ENCODE measurements at places on chromosomes 5 and 9.
A peak's percentile ranks its signal among the peaks of the same experiment; 100 is the strongest.

DNA sequence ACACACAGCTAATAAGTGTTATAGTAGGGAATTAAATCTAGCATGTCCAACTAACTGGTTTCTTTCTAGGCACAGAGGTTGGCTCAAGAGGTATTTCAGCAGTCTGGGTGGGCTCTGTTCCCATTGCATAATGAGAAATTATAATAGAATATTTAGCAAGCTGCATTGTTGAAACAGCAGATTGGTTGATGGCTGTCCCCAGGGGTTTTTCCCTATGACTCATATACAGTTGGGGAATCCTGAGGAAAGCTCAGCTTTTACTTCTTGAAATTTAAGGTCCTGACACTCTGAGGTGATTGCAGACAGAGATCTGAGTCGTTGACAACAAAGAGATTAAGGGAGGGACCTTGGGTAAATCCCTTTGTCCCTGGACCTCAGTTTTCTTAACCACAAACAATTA lies 38.3 kb upstream of the TNFSF8 start:
- peak; percentile 86 for DNase-seq

DNA sequence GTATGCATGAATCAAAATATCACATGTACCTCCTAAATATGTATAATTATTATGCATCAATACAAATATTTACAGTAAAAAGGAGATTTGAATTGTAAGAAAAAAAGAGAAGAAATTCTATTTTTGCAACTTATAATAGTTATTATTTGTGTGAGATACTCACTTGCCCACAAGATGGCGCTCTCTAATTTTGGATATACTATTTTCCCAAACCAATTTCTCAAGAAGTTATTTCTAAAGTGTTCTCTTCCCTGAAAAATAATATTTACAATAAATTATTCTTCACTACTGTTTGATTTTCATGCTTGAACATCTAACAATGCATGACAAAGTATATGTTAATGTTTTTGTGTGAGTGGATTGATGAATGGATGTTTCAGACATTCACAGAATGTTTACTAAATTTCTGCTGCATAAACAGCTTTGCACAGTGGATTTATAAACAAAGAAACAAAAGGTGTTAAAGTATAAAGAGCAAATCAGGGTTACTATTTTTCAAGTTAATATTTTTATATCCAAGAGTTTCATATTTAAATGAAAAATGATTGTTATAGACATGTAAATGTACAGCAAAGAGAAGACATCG lies 503.4 kb downstream of the PDE4D start:
- peak; percentile 50 for DNase-seq

GRCh38 chr5:32595118-32595517 lies 9.8 kb downstream of the SUB1 start:
- no peak for DNase-seq

GRCh38 chr9:92749071-92749933 lies 15.3 kb downstream of the BICD2 start:
- no peak for DNase-seq

- DNase-seq = no peak
Observed at GRCh38 chr5:88555674-88556073, 287.0 kb upstream of the TMEM161B start.

GRCh38 chr5:91306497-91306896 lies 76.6 kb downstream of the ARRDC3 start:
- DNase-seq = no peak

DNA sequence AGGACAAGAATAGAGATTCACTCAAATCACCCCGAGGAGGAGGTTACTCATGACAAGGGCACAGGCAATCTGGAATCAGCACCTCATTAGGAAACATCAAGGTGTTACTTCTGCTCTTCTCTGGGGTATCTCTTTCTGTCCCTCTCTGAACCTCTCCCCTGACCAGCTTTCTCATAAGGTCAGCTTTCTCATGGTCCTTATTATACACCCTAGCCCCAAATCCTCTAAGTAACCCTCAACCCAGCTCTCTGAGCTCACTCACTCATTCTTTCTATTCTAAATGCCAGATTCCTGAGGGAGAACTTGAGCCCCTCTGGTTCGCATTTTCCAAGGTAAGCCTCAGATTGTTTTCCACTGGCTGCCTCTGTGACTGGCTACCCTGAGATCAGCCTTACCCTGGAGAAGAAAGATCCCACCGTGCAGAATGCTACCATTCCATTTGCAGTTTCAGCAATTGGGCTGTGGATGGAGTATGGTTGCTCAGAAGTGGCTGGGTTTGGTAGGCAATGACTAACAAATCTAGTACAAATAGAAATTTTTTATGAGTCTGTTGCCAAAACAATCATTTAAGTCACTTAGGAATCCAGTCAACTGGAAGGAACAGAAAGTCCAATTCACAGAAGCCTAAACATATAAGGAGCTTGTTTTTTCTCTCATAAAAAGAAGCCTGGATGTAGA lies 9.0 kb upstream of the TIMD4 start:
- no peak for DNase-seq

GRCh38 chr9:136568288-136569081 lies 22.6 kb upstream of the NOTCH1 start:
- no peak for DNase-seq

- no peak for DNase-seq
Observed at GRCh38 chr5:39068099-39068498, 6.1 kb downstream of the RICTOR start.

DNA sequence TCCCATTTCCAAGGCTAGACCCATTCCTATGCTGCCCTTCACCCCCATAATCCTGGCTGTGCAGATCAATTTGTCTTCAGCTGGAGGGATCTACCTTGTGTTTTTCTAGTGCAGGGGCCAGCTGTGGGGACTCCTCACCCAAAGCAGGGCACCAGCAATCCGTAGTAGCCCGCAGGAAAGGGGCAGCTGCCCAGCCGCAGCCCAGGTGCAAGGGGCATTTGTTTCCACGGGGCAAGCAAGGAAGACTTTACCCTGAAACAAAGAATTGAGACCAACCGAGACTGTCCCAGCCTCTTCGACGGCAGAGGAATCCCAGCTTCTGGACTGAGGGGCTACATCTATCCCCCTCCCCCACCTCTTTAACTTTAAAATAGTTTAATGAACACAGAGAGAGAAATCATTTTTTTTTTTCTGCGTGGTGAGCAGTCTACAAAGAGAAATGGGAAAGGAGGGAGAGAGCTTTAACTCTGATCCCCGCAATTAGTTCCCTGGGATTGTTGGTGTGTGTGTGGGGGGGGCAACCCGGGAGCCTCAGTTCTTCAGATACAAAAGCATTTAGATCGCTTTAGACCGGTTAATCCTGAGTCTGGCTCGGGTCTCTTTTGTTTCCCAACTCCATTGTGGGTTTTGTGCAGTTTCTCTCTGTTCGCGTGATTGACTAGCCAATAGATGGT lies 10.6 kb upstream of the LHX2 start:
- no peak for DNase-seq

GRCh38 chr9:128770286-128771030 lies 1.3 kb downstream of the ZER1 start:
- DNase-seq = no peak

DNA sequence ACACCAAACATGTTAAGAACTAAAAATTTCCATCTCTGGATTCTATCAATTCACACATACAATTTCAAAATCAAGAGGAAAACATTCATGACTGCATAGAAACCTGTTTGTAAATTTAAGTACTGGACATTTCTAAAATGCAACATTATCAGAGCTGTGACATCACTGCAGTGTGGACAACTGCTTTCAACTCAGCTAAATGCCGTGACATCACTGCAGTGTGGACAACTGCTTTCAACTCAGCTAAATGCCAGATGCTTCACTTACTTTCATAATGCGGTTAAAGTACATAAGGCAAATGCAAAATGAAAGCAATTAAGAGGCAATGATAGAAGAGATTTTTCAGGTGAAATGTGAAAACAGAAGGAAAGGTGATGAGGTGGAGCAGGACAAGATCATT lies 161.5 kb downstream of the ARL15 start:
- no peak for DNase-seq

- DNase-seq = no peak
Observed at GRCh38 chr9:88237991-88238571, 99.8 kb upstream of the SPATA31C2 start.

- DNase-seq = no peak
Observed at GRCh38 chr9:69317081-69317480, 7.9 kb upstream of the ENTREP1 start.

GRCh38 chr9:34169125-34169524 lies 9.7 kb upstream of the UBAP1 start:
- no peak for DNase-seq

DNA sequence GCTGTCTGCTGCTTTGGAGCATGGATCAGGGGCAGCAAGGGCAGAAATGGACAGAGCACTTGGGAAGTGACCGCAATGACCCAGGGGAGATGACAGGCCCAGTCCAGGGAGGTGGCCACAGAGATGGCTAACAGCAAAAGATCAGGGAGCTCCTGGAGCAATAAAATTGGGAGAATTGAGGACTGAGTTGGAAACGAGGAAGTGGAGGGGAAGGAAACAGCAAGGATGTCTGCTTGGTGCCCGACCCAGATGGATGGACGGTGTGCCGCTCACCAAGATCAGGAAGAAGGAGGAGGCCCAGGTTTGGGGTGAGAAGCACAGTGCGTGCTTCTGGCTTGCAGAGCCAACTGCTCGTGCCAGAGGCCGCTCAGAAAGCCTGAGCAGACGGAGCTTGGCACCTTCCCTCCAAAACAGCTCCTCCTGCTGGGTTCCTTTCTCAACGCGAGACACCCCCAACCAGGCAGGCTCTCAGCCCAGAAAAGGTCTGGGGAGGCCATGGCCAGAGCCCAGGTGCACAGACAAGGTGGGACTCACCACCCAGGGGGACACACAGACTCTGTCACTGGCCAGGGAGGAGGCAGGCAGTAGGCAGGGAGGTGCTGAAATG lies 1.7 kb upstream of the SLC34A1 start:
- peak; percentile 36 for DNase-seq

GRCh38 chr5:75054134-75054930 lies 2.0 kb upstream of the GCNT4 start:
- no peak for DNase-seq
